T-helper 2 cell (primary cell): ENCODE measurements at places on chromosomes 4 and X.

GRCh38 chr4:83605744-83606172 lies 69.8 kb downstream of the GPAT3 start:
- DNase-seq: no peak

GRCh38 chr4:35926788-35927187 lies 317.5 kb downstream of the ARAP2 start:
- DNase-seq: no peak

- no peak for DNase-seq
Measured at GRCh38 chrX:95974096-95974470, 710.6 kb upstream of the DIAPH2 start.

- no peak for DNase-seq
Measured at GRCh38 chrX:55206162-55206941, 13.8 kb upstream of the PAGE5 start.

DNA sequence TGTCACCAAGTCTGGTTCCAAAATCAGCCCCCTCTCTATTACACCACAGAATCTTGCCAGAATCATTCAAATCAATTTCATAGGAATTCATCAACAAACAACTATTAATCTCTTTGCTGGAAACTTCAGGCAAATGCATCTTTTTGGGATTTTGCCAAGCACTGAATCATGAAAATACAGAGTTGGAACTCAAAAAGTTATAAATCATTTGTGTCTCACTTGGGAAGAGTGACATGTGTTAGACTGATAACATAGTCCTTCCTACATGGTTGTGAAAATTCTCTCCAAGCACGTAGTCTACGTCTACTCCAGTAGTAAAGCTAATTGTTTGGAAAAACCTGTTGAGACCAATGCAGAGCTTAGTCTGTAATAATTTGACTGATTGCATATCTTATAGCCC lies 19.0 kb downstream of the CXCL8 start:
- no peak for DNase-seq

- DNase-seq: no peak
Measured at GRCh38 chr4:103934178-103934789, 214.5 kb upstream of the TACR3 start.

DNA sequence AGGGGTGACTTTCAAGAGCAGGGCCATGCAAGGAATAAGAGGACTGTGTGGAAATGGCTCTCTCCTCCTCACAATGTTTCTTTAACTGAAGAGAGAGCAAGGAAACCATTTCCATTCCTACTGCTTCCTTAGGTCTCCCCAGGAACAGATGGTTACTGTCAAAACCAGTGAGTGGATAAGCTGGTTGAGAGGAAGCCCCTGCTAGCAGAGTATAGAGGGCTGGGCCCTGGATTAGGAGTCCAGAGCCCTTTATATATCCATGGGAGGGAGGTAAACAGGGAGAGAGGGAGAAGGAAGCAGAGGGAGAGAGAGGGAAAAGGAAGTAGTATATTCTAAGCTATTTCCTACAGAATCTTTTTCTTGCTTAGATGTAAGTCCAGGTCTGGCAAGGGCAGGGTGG lies 43.8 kb upstream of the LAS1L start:
- no peak for DNase-seq
